ENCODE measurements at places on chromosomes 12 and 14.

- DNase-seq: peak; percentile 55
Measured at GRCh38 chr14:65019944-65020566, 33.4 kb downstream of the FNTB start.

GRCh38 chr12:85253853-85254252, 26.2 kb upstream of the ALX1 start:
- no peak for DNase-seq

DNA sequence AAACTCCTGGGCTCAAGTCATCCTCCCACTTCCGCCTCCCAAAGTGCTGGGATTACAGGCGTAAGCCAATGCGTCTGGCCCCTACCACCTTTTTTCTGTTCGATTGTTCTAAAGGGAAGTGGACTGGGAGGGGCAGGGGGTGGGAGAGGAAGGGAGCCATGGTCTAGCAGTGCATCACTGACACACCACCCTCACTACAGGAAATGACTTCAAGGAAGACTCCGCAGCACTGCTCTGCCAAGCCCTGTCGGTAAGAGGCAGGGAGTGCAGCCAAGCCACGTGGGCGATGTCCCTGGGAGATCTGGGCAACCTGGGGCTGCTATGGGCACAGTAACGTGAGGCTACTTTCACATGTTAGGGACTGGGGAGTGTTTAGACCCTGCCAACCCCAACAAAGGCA, 18.0 kb downstream of the LRRC74A start:
- DNase-seq: no peak

GRCh38 chr12:45400991-45401390, 185.1 kb downstream of the ANO6 start:
- no peak for DNase-seq

- DNase-seq: no peak
Measured at GRCh38 chr14:75059642-75060041, 4.2 kb downstream of the ACYP1 start.

- DNase-seq: peak; percentile 49
Measured at GRCh38 chr12:104790296-104791125, 167.6 kb downstream of the SLC41A2 start.

DNA sequence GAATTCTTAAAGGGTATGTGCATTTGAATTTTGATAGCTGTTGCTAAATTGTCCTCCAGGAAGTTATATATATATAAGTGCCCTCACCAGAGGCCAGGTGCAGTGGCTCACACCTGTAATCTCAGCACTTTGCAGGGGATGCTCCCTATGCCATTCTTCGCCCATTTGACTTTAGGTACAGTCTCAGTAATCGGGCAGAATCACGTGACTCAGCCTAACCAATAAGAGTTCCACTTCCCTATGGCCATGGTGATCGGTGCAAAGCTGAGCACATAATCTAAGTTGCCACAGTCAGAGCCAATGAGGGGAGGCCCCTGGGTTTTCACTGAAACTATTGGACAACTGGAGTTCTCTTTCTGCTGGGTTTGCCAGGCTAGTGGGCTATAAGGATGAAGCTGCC, 274.6 kb upstream of the TBX3 start:
- DNase-seq: no peak

- no peak for DNase-seq
Measured at GRCh38 chr14:68559949-68560348, 232.9 kb downstream of the ZFP36L1 start.

DNA sequence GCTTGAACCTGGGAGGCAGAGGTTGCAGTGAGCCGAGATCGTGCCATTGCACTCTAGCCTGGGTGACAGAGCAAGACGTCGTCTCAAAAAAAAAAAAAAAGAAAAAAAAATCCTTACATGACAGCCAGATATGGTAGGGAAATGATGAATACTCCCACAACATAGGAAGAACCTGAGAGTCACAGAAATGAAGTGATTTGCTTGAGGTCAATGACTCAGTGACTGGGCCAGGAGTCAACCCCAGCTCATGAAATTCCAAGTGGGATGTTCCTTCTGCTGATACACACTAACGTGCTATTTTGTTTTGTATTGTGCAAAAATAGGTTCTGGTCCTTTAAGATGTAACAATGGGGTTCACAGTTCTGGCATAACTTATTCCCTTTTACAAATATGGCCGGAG, 9.0 kb downstream of the RHOF start:
- DNase-seq: no peak

- DNase-seq: no peak
Measured at GRCh38 chr12:14260011-14260993, 105.2 kb upstream of the ATF7IP start.

GRCh38 chr12:49661191-49661590, 37.8 kb downstream of the PRPF40B start:
- no peak for DNase-seq

DNA sequence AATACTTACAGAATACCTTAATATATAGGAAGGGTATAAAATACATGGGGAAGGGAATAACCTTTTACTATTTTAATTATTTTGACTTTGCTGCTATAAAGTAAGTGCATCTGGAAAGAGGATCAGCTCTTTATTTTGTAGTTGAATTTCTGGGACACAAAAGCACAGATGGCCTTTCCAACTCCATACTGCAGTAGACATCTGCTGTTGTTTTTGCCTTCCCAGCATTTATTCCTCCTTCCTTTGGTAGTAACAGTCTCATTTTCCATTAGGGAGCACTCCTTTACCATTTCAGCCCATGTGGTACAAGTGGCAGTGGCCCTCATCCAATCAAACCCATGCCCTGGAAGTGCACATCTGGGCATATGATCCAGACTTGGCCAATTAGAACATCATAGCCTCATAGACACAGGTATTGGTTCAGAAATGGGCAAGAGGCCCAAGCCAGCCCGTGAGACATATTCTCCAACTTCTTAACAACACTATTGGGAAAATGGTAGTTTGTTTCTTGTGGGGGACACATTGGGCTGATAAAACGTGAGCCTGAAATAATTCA, 64.8 kb upstream of the YARS2 start:
- DNase-seq: no peak

DNA sequence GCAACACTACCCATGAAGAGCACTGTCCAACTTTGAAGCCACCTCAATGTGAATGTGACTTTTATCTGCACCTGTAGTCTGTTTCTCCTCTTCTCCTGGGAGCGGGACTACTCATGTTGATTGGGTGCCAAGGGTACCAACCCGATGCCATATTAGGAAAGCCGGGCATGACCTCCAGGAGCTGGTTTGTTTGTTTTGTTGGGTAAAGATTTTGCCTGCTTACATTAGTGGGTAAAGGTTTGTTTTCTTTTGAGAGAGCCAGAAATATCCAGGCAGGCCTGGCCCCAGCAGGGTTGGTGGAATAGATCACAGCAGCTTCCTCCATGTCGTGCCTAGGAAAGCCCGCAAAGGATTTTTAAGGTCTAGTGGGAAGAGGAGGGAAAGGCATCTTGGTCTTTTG, 19.7 kb upstream of the ITPK1 start:
- DNase-seq: no peak

DNA sequence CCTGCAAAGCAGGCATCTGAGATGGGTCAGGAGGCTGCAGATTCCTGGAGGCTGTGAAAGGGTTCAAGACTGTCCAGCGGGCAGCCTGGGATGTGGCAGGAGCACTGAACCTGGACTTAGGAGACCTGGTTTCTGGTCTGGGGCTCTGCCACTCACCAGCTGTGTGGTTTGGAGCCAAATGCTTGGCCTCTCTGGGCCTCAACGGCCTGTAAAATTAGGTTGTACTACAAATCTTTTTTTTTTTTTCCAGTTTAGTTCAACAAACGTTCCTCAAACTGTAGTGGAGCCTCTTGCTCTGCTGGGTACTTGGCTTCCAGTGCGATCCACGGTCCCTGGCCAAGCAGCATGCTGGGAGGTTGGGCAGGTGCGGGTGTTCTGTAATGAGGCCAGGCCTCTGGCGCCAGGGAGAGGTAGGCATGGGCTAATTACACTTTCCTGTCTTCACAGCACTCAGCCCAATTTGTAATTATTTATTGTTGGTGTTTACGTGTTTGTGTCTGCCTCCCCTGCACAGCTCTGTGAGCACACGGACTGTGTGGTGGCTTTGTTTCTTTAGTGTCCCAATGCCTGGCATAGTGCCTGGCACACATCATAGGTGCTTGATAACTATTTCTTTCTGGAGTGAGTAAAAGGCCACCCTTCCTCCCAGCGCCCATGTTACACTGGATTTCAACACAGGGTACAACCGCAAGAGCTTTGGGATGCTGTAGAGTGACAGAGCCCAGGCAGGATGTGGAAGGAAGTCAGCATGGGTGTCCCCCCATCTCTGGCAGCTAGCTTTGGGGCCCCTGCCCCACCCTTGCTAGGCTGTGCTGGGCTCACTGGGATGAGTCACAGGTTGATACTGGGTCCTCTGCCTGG, 5.8 kb upstream of the KRT80 start:
- DNase-seq: no peak

- peak; percentile 93 for DNase-seq
Measured at GRCh38 chr14:104341532-104342434, 203.4 kb downstream of the KIF26A start.

DNA sequence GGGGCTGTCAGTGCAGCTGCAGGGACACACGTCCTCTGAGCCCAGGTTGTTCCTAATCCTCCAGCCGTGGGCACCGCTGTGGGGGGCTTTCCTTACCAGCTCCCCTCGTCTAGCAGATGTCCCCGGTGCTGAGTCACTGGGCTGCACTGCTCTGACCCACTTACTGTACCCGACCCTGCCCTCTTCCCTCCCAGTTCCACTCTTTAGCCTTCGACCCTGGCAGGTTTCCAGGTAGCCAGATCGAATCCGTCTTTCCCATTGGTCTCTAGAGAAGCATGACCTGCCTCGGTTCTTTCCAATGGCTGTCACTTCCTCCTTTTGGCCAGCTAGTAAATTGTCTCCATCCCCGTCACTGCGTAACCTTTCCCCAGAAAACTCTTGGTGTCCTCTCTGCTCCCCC, 48.4 kb downstream of the ELK3 start:
- no peak for DNase-seq
